AG04449 (cell line): ENCODE measurements at places on chromosomes 16 and 17.

- no peak for DNase-seq
Measured at GRCh38 chr16:75197522-75198134, 9.3 kb downstream of the CTRB2 start.

DNA sequence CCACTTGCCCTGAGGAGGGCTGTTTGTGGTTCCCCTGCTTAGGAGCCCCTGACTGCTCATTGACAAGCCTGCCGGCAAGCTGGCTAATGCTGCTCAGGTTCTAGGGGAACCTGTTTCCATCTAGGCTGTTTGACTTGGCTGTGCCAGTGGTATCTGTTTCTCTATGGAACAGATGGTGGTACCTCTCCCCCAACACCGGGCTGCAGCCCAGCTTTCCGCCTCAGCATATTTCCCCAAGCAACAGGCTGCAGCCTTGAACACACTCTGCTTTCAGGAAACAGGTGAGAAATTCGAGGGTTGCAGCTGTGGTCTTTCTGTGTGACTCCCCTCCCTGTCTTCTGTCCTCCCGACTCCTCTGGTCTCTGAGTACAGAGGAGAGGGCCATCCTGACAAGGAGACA, 132.3 kb downstream of the TMEM132E start:
- no peak for DNase-seq

DNA sequence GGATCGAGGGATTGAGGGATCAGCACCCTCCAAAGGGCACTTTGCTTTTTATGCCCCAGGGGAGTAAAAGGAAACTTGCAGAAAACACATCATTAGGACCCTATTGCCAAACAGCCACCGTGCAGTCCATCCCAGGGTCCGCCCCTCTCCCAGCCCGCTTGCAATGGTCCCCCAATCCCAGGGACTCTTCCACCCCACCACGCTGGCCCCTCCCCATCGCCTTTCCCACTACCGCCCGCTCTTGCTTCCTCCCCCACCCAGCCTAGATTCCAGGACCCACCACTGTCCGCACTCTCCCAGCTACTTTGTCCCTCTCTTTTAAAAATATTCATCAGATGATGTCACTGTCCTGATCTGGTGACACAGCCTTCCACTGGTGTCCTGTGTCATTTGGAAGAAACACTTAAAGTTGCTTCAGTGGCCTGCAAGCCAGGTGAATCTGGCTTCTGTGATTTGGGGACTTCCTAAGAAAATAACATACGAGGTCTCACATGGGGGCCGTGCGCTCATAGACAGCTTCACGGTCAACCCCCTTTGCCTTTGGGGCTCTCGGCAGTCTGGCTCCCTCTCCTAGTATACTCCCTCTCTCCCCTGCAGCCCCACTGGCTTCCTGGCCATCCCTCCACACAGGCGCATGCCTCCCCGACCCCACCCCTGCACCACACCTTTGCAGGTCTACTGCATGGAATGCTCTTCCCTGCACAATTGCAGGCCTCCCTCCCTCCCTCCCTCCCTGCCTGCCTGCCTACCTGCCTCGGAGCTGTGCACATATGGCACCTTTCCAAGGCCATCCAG, 127.9 kb downstream of the RBFOX3 start:
- DNase-seq: no peak

GRCh38 chr17:9334536-9335446, 240.8 kb downstream of the STX8 start:
- DNase-seq: no peak

GRCh38 chr16:14303182-14303618, 232.1 kb downstream of the MRTFB start:
- no peak for DNase-seq
